ENCODE measurements at places on chromosomes 6 and 20. TPM values are rescaled to one million over a fixed set of nuclear protein-coding genes. Genes with fewer than 3 reads are reported as not detected.
A peak's percentile ranks its signal among the peaks of the same experiment; 100 is the strongest.

Gene PPIL6
- 0.72 TPM for polyA plus RNA-seq

DNA sequence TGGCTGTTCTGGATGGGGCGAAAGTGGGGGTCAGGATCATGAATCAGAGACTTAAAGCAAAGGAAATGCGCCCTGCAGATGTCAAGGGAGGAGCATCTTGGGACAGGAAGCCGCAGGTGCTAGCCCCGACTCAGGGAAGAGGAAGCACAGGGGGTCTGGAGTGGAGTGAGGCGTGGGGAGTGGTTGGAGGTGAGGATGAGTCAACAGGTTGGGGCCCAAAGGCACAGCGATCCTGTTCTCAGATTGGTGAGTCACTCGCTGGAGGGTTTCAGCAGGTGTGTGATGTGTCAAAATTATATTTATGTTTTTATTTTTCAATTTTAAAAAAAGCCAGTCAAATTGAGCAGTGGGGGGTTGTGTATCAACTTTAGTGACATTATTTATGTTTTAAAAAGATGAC lies 19.0 kb downstream of the PACSIN1 start:
- peak; percentile 83 for DNase-seq

Gene RIPOR2
- polyA plus RNA-seq, result 393 TPM

Gene SCUBE3
- polyA plus RNA-seq, result not detected

DNA sequence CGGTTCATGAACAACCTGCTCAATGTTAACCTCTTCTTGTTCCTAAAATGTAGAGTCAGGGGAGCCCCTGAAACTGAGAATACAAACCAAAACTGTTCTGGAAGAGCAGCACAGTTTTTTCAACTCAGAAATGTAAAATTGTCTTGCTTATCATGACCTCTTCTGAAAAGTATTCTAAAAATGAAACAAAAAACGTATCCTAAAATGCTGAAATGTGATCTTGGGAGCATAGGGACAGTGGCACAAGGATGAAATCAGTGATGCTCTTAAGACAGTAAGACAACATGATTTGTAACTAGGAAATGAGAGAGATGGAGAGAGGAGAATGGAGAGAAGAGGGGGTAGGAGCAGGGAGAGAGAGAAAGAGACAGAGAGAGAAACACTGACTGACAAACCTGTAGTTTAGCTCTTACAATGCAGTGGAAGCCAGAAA lies 27.5 kb downstream of the NCOA7 start:
- no peak for DNase-seq

DNA sequence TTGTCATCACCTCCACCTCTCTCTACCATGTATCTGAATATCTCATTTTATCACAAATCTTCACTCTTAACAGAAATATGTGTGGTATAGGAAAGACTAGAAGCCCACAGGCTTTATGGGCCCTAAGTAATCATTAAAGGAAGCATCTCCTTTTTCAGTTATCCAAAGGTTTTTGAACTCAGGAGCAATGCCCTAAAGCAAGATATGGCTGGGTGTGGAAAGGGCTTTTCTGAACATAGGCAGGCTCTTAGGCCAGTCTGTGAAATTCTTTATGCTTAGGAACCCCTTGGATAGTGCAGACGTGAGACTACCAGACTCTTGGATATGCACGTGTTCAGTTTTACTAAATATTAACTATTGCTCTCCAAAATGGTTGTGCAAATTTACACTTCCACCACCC lies 99.5 kb downstream of the ADTRP start:
- DNase-seq, result no peak

DNA sequence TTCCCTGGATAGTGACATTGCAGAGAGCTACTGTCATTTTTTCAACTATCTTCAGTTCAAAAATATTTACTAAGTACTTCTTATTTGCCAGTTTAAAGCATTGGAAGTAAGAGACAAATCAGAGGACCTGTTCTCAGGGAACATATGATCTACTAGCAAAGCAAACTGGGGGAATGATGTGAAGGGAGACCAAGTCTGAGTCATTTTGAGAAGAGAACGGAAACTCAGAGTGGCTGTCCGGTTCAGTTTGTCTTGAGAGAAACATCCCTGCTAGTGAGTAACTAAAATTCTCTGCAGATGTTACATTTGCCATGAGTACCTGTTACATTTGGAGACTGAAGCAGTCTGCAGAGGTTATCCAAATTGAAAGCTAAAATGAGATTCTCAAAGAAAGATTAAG lies 118.3 kb downstream of the KCNQ5 start:
- DNase-seq, result no peak

DNA sequence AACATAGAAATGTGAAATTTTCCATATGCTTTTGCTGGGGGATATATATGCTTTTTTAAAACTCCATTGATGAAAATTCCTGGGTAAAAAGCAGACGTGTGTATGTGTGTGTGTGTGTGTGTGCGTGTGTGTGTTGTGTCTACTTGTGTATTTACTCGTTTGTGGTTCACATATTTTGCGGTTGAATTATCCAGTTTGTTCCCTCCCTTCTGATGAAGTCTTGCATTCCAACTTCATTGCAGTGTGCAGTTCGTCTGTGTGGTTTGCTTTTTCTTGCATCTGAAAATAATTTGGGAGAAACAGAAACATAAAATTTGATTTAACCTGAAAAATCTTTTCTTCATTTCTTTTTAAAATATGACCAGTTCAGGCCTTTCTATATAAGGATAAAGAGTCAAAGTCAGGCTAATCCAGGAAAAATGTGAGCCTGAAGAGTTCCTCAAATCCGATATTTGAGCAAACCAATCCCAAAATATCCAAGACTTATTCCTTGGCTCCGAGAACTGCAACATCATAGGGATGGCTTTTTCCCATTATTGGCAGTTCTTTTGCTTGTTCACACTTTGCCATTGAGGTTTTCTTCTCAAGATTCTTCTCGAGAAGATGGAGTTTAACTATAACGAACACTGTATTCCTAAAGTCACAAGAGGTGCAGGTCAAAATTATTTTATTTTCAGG lies 202.2 kb upstream of the CCN2 start:
- no peak for DNase-seq
